H9 (cell line): ENCODE measurements at places on chromosomes 6 and 20.

GRCh38 chr6:158926414-158926813 lies 73.6 kb downstream of the RSPH3 start:
- no peak for DNase-seq

- no peak for DNase-seq
These were observed 313.0 kb upstream of the CDYL start for GRCh38 chr6:4463236-4463635.

GRCh38 chr6:18958146-18958545 lies 571.0 kb downstream of the RNF144B start:
- DNase-seq = no peak

- no peak for DNase-seq
These were observed 12.9 kb upstream of the FAM210B start for GRCh38 chr20:56345911-56346310.

GRCh38 chr6:155765275-155766194 lies 309.9 kb upstream of the NOX3 start:
- no peak for DNase-seq

DNA sequence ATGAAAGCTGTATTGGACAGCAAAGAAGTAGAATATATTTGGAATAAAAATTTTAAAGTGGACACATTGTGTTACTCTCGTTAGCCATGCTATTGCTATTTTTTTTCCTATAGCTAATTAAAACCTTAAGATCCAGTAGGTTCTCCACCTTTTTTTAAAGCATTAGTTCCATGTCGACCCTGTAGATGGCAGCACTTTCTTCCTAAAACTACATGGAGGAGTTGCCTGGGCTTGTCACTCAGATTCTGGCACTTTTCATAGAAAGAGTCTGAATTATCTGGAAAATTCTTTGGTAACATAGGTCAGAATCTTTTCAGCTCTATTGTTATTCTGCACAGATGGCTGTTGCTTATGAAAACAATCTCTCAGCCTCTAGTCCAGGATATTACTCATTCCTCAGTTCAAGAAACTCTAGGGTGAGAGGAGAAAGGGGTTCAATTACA lies 42.0 kb upstream of the ESR1 start:
- no peak for DNase-seq

GRCh38 chr20:51469046-51469445 lies 73.5 kb downstream of the NFATC2 start:
- no peak for DNase-seq

DNA sequence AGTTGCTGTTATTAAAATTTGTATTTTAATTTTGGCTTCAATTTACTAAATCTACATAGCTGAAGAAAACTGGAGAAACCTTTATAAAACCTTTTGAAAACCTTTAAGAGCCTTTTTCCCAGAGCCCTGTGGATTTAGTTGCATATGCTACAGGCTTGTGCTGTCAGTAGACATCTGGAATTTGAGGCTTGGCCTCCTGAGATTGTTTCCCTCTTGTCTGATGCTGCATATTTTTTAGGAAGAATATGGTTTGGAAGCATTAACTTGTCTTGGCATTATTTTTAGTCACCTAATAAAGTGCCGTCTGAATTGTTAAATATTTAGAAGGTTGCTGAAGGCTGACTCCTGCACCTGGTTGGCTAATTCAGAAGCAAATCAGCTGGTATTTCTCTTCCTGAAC lies 369.4 kb downstream of the UTRN start:
- DNase-seq = no peak

DNA sequence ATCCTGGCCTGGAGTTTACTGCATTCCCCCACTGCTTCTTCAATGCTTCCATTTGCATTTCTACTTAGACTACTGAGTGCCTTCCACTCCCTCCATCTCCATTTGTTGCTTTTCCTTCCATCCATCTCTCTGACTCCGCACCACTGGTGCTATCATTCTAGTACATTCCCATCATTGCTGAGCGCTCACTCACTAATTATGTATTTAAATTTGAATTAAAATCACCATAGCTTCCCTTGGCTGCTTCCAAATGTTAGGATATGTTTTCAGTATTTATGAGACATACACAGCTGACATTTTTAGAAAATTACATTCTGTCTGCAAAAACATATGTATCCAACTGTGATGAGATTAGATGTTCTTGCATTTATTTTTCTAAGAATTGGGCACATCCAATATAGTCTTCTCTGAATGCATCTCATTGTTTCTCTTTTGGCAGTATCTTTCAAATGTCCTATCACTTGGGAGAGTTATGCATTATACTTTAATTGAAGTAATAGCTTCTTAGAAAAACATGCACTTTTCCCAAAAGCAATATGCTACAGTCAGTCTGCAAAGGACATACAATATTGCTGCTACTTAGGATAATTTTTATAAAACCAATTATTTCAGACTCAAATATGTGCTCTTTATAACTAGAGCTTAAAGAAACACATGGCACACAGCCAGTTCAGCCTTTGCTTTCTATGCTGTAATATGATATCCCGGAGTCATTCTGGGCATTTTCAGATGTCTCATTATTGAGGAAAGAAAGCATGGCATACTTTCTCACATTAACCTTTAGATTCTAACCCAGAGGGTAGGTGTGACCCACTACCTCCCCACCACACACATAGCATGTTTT lies 12.1 kb upstream of the COL21A1 start:
- no peak for DNase-seq

- no peak for DNase-seq
These were observed 245.3 kb downstream of the OGFRL1 start for GRCh38 chr6:71533939-71534379.

- DNase-seq = peak; percentile 98
These were observed at the start of gene SNX3 for GRCh38 chr6:108260809-108261569. Gene SNX3, minus strand, starts transcription at chr6:108261040. Its CDS starts 119 bp downstream, at chr6:108260921.

GRCh38 chr6:18328540-18328939 lies 58.6 kb upstream of the RNF144B start:
- DNase-seq = no peak

DNA sequence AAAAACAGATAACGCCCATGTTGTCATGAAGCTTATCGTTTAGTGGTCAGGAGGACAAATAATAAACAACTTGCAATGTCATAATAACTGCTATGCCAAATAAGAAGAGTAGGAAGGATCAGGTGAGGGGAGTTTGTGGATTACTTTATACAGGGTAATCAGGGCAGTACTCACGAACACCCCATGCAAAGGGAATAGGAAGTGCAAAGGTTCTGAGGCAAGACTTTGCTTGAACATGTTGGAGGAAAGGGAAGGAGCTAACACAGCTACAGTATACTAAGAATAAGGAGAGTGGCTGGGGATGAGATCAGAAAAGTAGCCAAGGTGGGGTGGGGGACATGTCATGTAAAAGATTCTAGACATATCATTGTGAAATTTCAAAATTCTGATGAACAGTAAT lies 292.0 kb upstream of the RUNX2 start:
- no peak for DNase-seq

DNA sequence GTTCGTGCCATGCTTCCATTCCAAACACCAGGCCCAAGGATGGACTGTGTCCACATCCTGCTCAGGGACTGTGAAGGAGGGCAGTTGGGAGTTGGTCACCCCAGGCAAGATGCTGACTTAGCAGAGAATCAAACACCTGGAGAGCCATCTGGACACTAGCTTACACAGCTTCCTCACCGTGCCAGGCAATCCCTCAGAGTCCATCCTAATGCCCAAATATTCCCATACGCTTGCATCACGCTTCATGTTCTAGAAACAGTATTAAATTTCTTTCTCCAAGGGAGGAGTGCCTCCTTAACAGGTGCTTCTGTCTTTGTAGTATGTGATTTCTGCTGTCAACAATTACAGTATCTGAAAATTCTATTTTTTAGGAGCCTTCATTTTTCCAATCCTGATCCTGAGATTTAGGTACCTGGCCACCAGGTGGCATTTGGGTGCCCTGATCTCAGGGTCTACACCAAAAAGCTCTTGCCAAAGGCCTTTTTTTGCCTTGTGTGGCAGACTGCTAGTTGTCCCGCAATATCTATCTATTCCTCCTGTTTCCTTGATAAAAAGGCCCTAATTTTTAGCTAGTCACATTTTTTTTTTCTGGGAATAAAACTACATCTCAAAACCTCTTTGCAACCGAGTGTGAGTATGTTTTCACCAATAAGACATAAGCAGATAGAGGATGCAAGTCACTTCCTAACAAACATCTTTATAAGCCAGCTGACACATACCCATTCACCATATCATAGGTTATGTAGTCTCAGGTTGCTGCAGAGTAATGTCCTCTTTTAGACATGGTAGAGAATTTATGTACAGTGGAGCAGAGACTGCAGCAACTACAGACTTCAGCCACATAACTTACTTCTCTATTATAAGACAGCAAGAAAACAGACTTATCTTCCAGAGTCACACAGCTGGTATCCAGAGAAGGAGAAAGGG lies 85.0 kb downstream of the PREP start:
- no peak for DNase-seq
